Endothelial cell (in vitro differentiated cells): ENCODE measurements at places on chromosomes 7 and 10.

GRCh38 chr7:125924037-125924436 lies 994.4 kb upstream of the POT1 start:
- no peak for DNase-seq
- H3K27me3 ChIP-seq, result peaks cover 2% of the 10 kb centered on the region
- H3K36me3 ChIP-seq, result no peaks in the 10 kb centered on the region
- no peaks in the 10 kb centered on the region for H3K4me1 ChIP-seq
- no peak overlapping the region for H3K4me3 ChIP-seq

DNA sequence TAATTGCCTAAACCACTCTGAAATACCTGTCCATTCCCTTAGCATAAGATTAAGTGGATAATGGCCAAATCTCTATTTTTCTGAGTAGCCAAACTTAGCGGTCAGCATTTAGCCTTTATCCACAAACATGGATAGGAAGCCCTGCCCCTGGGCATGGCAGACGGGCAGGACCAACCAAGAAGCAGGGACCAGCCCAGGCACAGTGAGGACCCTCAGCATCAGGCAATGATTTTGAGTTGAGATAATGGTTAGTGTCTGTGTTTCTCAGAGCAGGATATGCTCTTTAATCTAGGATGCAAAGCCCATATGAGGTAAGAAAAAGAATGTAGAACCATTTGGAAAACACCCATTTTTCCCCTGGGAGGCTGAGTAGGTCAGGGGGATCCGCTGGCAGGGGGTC lies 131.7 kb downstream of the DPP6 start:
- no peaks in the 10 kb centered on the region for H3K36me3 ChIP-seq
- peaks cover 15% of the 10 kb centered on the region for H3K4me1 ChIP-seq
- no peak overlapping the region for H3K27ac ChIP-seq
- H3K4me3 ChIP-seq, result no peak overlapping the region

DNA sequence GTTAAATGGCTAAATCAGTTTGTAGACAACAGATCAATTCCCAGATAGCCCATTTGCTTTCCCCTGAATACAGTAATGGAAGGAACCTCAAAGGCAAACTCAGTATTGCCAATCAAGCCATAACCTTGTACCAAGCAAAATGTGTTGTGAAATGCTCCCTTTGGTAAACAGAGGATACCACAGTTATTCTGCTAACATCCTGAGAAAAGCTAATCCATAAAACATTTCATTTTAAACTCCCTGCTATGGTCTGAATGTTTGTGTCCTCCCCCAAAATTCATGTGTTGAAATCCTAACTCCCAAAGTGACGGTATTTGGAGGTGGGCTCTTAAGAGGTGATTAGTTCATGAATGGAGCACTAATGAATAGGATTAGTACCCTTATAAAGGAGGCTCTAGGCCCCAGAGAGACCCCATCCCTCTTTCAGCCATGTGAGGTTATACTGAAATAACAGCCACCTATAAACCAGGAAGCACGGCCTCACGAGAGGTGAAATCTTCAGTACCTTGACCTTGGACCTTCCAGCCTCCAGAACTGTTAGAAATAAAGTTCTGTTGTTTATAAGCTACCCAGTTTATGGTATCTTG lies 89.3 kb upstream of the RNF148 start:
- no peak for DNase-seq
- no peak overlapping the region for H3K27ac ChIP-seq
- peaks cover 4% of the 10 kb centered on the region for H3K4me1 ChIP-seq
- H3K27me3 ChIP-seq, result peaks cover 3% of the 10 kb centered on the region
- no peak overlapping the region for H3K4me3 ChIP-seq
- no peaks in the 10 kb centered on the region for H3K36me3 ChIP-seq

- H3K36me3 ChIP-seq, result no peaks in the 10 kb centered on the region
- H3K27ac ChIP-seq, result peak overlapping the region; percentile 52
- peaks cover 5% of the 10 kb centered on the region for H3K27me3 ChIP-seq
- H3K4me3 ChIP-seq, result no peak overlapping the region
- H3K4me1 ChIP-seq, result peaks cover 15% of the 10 kb centered on the region
Observed at GRCh38 chr10:50322077-50322476, 70.8 kb upstream of the ASAH2 start.

DNA sequence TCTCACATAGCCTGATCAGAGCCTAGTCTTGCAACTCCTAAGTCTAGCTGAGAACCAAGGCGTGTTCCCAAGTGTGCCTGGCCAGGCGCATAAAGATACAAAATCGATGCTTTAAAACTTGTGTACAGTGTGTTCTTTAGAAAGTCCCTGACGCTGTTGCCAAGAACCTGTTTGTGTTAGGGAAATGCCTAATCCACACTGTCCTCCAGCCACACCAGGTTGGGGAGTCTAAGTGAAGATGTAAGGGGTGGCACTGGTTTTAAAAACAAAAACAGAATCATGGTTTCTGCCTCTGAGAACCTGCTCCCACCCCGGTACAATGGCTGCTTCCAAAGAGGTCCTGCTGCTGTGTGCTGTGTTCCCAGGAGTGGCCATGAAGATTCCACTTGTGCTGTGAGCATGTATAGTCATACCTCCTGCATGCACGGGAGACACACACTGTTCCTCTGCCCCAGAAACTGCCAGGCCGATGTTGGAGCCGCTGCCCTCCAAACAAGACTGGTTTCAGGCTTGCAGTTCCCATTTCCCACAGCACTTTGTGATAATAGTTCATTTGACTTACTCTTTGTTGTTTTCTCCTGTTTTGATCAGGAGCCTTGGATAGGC lies 88.5 kb downstream of the CCNY start:
- H3K4me1 ChIP-seq, result peaks cover 62% of the 10 kb centered on the region
- peaks cover 17% of the 10 kb centered on the region for H3K27me3 ChIP-seq
- H3K4me3 ChIP-seq, result no peak overlapping the region
- no peak for DNase-seq
- peaks cover 7% of the 10 kb centered on the region for H3K36me3 ChIP-seq

- no peak for DNase-seq
- peaks cover 35% of the 10 kb centered on the region for H3K36me3 ChIP-seq
- H3K4me3 ChIP-seq, result no peak overlapping the region
- H3K4me1 ChIP-seq, result no peaks in the 10 kb centered on the region
Observed at GRCh38 chr7:87188930-87189329, 30.6 kb downstream of the TMEM243 start.
